ENCODE measurements at places on chromosomes 4 and X.

DNA sequence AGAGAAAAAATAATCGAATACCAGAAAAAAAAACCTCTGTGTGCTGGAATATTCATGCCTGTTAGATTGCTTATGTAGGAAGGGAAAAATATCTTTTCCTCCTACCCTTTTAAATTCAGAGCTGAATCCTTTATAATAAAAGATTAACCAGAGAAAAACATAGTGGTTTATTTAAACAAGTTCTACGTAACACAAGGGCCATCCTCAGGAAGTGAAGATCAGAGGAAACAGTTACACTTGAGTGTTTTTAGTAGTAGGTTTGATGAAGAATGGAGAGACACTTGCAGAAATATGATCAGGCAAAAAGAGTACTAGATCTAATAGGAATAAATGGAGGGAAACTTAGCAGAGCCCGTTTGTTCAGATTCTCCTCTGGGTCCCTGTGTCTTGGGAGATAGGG lies 66.3 kb downstream of the TMEM156 start:
- DNase-seq, result no peak

- DNase-seq, result no peak
These were observed 102.5 kb downstream of the FNIP2 start for GRCh38 chr4:158871335-158871724.

DNA sequence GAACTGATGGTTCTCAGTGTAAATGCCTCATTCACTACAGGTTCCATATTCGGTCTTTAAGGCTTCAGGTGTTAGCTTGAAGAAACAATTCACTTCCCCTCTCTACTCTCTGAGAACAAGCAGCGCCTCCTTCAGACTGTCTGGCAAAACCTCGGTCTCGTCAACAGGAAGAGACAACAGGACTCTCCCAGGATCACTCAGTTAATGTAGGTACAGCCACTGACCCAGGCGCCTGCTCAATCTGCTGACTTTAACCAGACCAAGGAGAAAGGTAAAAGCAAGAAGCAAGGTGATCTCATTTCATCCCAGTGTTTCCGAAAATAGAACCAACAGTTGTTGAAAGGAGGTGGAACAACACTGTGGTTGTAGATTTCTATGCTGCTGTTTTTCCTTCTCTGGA lies 102.2 kb downstream of the SLC2A9 start:
- no peak for DNase-seq

GRCh38 chr4:88366460-88366859 lies 12.2 kb upstream of the HERC6 start:
- DNase-seq, result no peak

GRCh38 chrX:129875669-129876068 lies 30.3 kb upstream of the UTP14A start:
- no peak for DNase-seq

GRCh38 chr4:23365871-23366556 lies 523.8 kb downstream of the PPARGC1A start:
- DNase-seq, result no peak

- DNase-seq, result no peak
These were observed 55.9 kb upstream of the KDR start for GRCh38 chr4:55181010-55182005.

DNA sequence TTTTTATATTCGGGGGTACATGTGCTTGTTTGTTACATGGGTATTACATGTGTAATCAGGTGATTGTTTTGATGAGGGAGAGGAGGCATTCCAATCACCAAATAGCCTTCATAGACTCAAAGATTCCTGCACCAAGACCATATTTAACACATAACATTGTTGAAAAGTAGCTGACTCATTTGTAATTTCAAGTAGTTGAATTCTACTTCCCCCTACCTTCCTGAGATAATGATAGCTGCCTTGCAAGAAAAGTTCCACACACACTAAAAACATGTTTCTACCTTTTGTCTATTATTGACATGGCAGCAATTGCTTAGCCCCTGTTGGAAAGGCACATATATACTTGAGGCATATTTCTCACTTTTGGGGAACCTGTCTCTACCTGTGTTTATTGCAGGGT lies 16.1 kb downstream of the PGAM4 start:
- no peak for DNase-seq

GRCh38 chr4:182343453-182343852 lies 100.3 kb downstream of the TENM3 start:
- no peak for DNase-seq

GRCh38 chr4:185464183-185464582 lies 7.3 kb downstream of the CCDC110 start:
- no peak for DNase-seq

GRCh38 chr4:118741301-118741855 lies 56.2 kb downstream of the METTL14 start:
- no peak for DNase-seq

GRCh38 chr4:148067301-148067916 lies 335.5 kb downstream of the ARHGAP10 start:
- no peak for DNase-seq

GRCh38 chrX:71236836-71237235 lies 13.8 kb downstream of the GJB1 start:
- no peak for DNase-seq

DNA sequence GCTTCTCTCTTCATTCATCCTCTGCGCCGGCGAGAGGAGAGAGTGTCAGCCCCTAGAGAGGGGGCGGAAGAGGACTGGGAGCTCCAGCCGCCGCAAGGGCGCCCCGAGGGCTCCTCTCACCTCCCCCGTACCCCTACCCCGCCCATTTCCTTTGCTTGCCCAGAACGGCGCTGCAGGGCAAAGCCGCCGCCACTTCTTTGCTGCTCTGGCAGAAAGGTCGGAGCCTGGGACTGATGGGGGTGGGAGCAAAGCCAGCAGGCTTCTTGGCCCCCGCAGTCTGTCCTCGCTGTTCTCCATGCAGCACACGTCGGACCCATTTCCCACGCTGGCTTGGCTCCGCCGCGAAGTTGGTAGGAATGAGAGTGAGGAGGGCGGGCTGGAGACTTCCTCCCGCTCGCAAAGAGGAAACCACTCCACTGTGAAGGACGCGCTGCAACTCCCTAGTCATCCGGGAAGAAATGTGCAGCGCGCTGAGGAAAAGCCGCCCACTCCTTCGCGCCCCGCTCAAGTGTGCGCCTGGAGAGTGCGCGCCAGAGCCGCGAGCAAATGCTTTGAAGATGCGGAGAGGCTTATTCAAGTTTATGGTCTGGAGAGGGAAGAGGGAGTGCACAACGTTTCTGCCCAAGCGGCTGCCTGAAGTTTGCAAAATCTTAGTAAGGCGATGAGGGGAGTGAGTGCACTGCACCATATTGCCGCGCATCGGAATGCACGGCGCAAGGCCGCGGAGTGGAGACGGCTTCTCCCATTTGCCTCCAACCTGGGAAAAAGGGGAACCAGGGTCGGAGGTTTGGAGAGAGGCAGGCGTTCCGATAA lies 2.8 kb upstream of the PCDH7 start:
- no peak for DNase-seq

GRCh38 chr4:120622601-120623000 lies 299.9 kb downstream of the PRDM5 start:
- no peak for DNase-seq

- DNase-seq, result no peak
These were observed 640 bp downstream of the PHF8 start for GRCh38 chrX:54043541-54044125.

All from stimulated activated CD8-positive, alpha-beta memory T cell treated with anti-CD3 and anti-CD28 coated beads, Interleukin-4, amount 100 ng/mL, for 1 hour (primary cell).